ENCODE measurements at places on chromosomes 16 and 17.

- DNase-seq, result no peak
Measured at GRCh38 chr17:32819035-32819434, 57.9 kb downstream of the MYO1D start.

DNA sequence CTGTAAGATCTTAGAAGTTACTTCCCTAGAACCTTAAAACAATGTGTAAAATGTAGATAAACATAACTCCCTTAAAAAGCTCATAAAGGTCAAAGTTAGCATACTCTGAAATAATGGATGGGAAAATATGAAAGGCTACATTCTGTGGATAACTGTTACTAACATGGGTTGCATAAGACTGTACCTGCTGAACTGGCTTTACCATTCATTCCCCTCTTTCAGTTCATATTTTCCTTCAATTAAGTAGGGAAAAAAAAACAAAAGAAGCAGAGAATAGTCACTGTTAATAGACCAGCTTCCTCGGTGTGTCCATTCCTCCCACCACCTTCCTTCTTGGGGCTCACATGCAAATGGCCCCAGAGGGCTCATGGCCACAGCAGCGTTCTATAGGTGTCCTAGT is 7.5 kb upstream of the MEIOB start:
- DNase-seq, result no peak

GRCh38 chr17:28042657-28042720 is at the start of gene NLK:
Gene NLK, plus strand, starts transcription at chr17:28042677. Its CDS starts 197 bp downstream, at chr17:28042874.
- DNase-seq, result no peak

DNA sequence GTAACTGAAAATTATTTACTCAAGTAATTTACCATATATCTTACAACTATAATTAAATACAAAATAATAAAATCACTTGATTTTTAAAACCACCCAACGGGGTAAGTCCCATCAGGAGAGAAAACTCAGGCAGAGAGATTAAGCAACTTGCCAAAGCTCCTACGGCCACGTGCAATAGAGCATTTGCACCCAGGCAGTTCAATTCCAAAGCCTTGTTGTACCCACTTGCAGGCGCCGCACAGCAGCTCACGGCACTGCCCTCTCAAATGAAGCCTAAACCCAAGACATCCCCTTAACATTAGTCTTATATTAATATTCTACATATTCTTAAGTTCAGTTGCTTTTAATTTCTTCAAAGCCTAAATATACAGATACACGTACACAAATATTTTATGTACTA is 75.7 kb downstream of the SPAG9 start:
- DNase-seq, result no peak

DNA sequence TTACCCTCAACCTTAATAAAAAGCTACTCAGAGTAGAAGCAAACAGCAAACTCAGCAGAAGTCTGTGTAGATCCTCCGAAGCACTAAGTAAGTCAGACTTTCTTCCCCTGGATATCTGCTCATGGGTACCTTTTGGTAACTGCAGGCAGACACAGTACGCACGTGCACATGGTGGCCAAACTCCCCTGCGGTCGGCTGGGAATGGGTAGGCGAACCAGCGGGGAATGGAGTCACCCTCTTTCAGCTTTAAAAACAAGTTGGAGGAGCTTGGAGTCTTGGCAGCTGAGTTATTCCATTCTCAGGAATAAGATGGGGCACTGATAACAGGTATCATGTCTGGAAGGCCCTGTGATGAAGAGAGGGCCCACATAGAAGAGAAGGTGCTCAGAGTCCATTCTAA is 16.3 kb downstream of the CYB561 start:
- DNase-seq, result no peak

GRCh38 chr17:45679426-45679825 is 104.7 kb upstream of the CRHR1 start:
- no peak for DNase-seq

- no peak for DNase-seq
Measured at GRCh38 chr16:24069036-24069590, 187.0 kb upstream of the CACNG3 start.

GRCh38 chr17:21239680-21240368 is 13.4 kb downstream of the NATD1 start:
- DNase-seq, result peak; percentile 11

DNA sequence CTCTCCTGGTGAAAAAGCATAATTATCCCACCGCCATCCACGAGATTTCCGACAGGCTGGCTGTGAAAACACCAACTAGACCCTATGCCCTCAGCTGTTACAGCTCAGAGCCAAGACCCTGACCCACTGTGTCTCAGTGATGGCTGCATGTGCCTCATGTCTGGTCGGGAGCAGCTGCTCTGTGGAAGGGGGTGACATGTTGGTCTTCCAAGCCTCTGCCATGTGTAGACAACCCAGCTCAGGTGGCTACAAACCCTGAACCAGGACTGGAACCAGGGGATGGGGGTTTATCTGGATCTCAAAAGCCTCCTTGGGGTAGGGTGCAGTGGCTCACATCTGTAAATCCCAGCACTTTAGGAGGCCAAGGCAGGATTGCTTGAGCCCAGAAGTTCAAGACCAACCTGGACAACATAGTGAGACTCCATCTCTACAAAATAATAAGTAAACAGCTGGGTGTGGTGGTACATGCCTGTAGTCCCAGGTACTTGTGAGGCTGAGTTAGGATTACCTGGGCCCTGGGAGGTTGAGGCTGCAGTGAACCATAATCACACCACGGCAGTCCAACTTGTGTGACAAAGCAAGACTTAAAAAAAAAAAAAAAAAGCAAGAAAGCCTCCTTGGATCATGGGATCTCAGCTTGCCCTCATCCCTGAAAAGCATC is 220.3 kb downstream of the CPPED1 start:
- DNase-seq, result no peak

DNA sequence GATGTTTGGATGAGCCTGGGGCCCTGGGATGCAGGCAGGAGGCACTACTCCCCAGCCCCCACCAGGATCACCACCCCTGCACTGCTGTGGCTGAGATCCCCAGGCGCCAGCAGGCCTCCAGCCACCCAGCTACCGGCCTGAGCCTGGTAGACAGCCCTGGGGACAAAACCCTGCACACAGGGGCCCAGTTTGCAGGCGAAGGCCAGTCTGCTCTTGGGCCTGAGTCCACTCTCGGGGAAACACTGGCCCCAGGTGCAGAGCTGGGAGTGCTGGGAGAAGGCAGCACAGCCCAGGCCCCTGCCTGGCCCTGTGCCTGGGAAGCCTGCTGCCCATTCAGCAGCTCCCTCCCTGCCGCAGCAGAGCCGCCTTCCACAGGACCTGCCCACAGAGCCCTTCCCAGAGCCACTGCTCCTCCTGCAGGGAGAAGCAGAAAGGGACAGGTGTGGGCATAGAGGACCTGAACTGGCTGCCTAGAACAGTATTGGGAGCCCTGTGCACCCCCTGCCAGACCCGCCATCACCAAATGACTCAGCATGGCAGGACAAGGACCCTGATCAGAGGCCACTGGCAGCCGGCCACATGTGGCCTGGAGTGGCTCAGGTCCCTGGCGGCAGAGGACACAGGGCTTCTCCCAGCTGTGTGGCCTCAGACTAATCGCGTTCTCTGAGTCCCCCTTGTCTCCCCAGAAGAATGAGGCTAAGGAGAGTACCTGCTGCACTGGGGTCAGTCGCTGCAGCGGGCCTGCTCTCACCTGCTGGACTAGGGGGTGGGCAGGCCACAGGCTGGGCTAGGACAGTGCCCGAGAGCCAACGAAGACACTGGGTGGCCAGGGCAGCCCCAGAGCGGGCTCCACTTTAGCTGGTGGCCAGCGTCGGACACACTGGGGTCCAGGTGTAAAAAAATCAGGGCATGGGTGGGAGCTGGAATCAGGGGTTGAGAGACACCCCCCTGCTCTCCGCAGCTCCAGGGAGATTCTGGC is 10.7 kb downstream of the MSRB1 start:
- DNase-seq, result no peak

DNA sequence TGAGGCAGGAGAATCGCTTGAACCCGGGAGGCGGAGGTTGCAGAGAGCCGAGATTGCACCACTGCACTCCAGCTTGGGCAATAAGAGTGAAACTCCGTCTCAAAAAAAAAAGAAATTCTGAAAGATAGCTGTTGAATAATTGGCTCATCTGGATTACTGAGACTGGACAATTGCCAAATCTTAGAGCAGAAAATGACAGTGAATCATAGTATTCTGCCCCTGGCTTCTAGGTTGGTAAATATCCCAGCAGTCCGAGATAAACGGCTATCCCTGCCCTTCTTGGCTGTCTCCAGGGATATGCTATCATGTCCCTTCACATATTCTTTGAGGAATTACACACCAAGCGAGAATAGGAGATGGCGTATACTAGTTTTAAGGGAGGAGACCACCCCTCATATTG is 35.5 kb upstream of the METTL16 start:
- no peak for DNase-seq

GRCh38 chr16:63096857-63097256 is 1060.6 kb upstream of the CDH8 start:
- no peak for DNase-seq

GRCh38 chr16:10490141-10490540 is 90.3 kb downstream of the EMP2 start:
- DNase-seq, result no peak

DNA sequence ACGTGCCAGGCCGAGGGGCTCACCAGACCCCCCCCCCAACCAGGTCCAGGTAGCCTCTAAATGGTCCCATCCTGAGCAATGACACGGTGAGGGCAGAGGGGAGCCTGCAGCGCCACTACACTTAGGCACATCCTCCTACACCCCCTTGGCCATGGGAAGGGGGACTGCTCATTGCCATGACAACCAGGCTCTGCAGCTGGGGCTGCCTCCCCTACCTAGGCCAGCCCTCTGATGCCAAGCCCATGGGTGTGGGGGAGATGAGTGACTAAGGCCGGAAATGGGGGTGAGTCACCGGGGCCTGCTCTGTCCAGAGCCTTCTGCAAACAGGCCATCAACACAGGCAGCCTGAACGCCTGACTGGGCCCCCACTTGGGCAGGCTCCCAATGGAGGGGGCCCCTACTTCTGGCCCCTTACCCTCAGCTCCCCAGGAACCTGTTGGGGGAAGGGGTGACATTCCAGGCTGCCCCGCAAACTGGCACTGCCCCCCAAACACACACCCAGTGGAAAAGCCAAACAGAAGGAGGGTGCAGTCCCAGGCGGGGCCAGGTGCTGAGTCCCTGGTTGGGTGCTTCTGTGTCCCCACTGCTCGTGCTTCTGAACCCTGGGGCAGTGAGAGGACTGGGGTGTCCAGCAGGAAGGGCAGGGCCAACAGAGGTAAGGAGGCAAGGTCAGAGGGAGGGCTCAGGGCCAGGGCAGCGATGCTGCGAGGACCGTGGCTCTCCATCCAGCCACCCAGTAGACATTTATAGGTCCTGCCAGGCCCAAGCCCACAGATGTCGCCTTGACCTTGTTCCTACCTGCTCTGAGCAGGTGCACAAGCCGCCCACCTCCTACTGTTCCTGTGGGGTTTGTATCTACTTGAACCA is 8.2 kb downstream of the PLCD3 start:
- no peak for DNase-seq

- DNase-seq, result no peak
Measured at GRCh38 chr17:10683853-10684252, 13.5 kb downstream of the SCO1 start.

DNA sequence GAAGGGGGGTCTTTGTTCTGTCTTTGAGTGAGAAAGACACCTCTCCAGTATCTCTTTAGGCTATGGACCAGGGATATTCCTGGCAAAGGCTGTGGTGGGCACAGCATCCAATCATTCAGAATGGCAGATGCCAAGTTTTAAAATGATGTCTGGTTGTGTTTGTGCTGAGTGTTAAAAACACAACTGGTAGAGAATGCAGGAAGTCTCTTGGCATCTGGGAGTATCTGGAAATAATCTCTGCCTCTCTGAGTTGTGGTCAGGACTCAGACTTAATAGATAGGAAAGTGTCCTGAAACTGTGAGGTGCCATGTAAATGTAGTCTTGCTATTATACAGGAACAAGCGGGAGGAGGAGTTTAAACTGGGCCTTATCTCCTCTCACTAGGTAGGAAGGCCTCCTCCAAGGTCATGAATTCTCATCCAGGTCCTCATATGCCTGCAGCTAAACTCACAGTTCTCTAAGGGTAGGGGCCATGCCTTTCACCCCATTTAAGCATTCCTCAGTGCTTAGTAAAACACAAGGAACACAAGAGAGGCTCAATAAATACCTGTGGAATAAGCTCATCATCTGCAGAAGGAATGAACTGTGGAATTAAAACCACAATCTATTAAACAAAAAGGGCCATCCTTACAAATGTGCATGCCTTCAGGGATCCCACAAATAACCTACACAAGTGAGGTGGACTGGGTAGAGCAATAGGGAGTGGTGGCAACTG is 317.6 kb downstream of the CBLN1 start:
- no peak for DNase-seq

- DNase-seq, result no peak
Measured at GRCh38 chr16:29745121-29745852, 503 bp downstream of the C16orf54 start.

Data from NCI-H510A treated with DMSO at 0.1 percent for 48 hours (cell line).